Activated CD4-positive, alpha-beta T cell treated with anti-CD3 and anti-CD28 coated beads, Interleukin-2, amount 10 ng/mL, durations not matched to agents 7 days and 5 days (primary cell): ENCODE measurements at places on chromosomes 12 and 14. TPM values are rescaled to one million over a fixed set of nuclear protein-coding genes. Genes with fewer than 3 reads are reported as not detected.

DNA sequence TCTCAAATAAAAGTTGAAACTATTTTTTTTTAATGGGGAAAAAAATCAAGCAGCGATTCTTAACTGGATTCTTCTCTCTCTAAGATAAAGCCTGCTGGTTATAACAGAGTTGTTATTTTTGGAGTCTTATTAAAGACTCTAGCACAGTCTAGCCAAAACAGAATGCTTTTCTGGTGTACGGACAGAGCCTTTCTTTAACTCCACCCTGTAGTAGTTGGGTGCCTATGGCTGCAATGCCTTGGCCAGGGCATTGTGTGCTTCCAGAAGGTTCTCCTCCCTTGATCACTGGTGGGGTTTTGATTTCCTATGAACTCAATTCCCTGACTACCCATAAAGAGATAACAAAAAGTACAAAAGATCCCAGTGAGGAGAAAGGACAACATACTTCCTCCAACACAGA lies 35.7 kb upstream of the TC2N start:
- peaks cover 3% of the 10 kb centered on the region for H3K27me3 ChIP-seq
- no peaks in the 10 kb centered on the region for H3K36me3 ChIP-seq
- no peak overlapping the region for H3K4me3 ChIP-seq
- H3K4me1 ChIP-seq, result peaks cover 3% of the 10 kb centered on the region
- no peak for DNase-seq

DNA sequence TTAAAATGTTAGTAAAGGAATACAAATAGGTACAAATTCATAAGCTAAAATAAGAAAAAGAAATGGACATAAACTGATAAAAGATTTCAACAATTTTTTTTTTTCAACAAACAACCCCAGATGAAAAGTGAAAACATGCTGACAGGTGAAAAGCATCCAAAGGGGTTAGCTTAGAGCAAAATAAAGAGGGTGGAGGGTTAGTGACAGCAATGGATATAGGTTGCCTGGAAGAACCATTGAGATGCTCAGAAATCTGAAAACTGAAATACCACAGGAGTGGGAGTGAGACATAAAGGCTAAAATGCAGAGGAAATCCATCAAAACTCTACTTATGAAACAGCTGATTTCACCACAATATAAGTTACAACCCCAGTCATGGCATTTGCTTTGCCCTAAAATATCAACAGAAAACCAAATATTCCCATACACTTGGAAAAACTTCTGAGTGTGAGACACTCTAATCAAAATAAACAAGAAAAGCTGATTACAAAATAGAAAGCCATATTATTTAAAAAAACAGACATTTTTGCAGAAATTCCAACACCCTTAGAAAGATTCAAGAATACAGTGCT lies 136.3 kb upstream of the PLEKHG7 start:
- H3K27me3 ChIP-seq, result no peaks in the 10 kb centered on the region
- H3K27ac ChIP-seq, result peak overlapping the region; percentile 16
- no peak for DNase-seq

The SIX6 gene
- total RNA-seq, result not detected

The SLCO1C1 gene
- not detected for total RNA-seq

The IL31 gene
- not detected for total RNA-seq

DNA sequence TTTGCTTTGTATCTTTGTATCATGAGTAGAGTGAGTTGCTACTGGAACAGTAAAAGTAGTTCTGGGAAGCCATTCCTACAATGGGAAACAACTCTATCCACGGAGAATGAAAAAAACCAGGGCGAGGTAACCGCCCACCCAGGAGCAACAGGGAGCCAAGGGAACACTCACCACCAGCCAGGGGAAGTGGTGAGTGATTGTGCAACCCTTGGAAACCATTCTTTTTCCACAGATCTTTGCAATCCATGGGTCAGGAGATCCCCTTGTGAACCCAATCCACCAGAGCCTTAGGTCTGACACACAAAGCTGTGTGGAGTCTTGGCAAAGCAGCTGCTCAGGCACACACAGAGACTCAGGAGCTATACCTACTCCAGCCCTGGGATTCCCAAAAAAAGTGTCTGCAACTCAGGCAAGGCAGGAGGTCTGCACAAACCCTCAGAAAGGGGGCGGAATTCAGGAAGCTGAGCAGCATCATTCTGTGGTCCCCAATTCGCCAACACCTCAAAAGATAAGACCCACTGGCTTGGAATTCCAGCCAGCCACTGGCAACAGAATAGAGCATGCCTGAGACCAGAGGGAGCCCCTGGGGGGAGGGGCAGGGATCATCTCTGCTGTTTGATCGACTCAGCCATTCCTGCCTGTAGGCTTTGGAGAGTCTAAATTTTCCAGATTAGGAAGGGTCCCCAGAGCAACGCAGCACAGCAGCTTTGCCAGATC lies 52.1 kb upstream of the PPFIA2 start:
- H3K36me3 ChIP-seq, result no peaks in the 10 kb centered on the region
- H3K27me3 ChIP-seq, result peaks cover 14% of the 10 kb centered on the region
- H3K4me1 ChIP-seq, result peaks cover 12% of the 10 kb centered on the region
- H3K4me3 ChIP-seq, result no peak overlapping the region
- DNase-seq, result no peak

The LMNTD1 gene
- not detected for total RNA-seq

The GPR84 gene
- 0.33 TPM for total RNA-seq

DNA sequence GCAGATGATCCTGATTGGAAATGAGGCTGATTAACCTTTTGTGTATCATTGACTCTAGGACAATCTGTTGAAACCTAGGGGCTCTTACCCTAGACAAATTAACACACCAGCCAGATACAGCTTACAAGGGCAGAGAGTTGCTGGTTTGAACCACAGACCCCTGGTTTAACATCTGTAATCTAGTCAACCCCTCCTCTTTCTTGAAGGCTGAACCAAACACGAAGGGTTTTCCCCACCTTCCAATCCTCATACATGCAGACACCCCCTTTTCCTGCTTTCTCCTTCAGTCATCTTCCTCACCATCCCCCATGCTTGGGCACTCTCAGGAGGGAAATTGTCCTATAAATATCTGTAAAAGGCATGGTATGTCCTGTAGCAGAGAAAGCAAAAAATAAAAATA lies 126.0 kb upstream of the HIF1A start:
- peaks cover 4% of the 10 kb centered on the region for H3K27me3 ChIP-seq
- H3K36me3 ChIP-seq, result peaks cover 8% of the 10 kb centered on the region
- H3K4me3 ChIP-seq, result peak overlapping the region; percentile 28
- peaks cover 69% of the 10 kb centered on the region for H3K4me1 ChIP-seq
- H3K27ac ChIP-seq, result peak overlapping the region; percentile 86

GRCh38 chr14:93957333-93957710 lies 19.0 kb downstream of the ASB2 start:
- H3K4me1 ChIP-seq, result peaks cover 97% of the 10 kb centered on the region
- peak overlapping the region; percentile 89 for H3K27ac ChIP-seq
- DNase-seq, result no peak
- peaks cover 23% of the 10 kb centered on the region for H3K36me3 ChIP-seq
- peak overlapping the region; percentile 26 for H3K4me3 ChIP-seq

DNA sequence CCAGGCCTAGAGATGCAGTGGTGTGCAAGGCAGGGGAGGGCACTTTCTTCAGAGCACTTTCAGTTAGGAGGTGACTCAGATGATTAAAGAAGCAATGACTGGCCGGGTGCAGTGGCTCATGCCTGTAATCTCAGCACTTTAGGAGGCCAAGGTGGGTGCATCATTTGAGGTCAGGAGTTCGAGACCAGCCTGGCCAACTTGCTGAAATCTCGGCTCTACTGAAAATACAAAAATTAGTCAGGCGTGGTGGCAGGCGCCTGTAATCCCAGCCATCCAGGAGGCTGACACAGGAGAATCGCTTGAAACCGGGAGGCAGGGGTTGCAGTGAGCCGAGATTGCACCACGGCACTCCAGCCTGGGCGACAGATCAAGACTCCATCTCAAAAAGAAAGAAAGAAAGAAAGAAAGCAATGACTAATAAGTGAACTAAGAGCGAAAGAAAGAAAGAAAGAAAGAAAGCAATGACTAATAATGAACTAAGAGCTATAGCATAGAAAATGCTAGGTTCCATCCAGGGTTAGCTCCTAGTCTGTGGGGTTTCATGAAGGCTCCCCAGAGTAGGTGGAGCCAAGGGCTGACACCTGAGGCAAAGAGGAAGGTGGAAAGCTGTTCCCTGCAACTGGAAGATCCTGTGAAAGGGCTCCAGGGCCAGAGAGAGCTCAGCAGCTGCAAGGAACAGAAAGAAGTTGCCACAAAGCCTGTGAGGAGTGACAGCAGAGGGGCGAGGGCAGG lies 334.5 kb downstream of the CACNA1C start:
- H3K27me3 ChIP-seq, result peaks cover 4% of the 10 kb centered on the region
- no peak for DNase-seq
- H3K27ac ChIP-seq, result no peak overlapping the region
- no peak overlapping the region for H3K4me3 ChIP-seq

The ADAM20 gene
- 0.15 TPM for total RNA-seq

The FGF6 gene
- total RNA-seq, result not detected

The YEATS4 gene
- total RNA-seq, result 48.1 TPM

DNA sequence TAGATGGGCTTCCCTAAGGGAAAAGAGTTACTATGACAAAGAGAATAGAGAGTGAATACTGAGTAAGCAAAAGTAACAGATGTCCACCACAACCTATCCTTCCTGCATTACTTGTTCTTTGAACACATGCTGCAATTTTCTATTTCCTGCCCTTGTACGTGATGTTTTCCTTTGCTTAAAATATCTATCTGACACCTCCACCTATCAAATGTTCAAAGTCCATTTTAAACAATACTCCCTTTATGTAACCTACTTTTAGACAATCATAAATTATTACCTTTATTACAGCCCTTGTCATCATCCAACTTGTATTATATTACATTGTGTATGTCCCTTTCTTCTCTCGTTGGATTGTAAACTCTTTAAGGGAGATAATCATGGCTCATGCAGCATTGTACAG lies 147.2 kb upstream of the DYRK2 start:
- H3K4me1 ChIP-seq, result peaks cover 12% of the 10 kb centered on the region
- H3K27me3 ChIP-seq, result no peaks in the 10 kb centered on the region
- H3K4me3 ChIP-seq, result no peak overlapping the region
- no peaks in the 10 kb centered on the region for H3K36me3 ChIP-seq
- DNase-seq, result no peak

DNA sequence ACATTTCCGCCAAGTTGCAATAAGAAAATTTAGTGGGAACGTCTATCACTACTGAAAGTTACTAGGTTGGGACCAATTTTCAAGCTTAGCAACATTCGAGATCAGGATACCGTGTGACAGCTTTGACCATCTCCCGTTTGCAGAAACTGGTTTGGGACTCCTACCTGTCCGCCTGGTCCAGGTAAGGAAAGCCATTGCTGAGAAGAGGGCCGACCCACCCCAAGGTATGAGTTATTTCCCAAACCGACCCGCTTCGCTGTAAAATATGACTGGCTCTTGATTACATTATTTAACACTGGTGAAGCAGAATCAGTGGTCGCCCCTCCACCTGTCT lies 271 bp downstream of the DNAI7 start:
- no peaks in the 10 kb centered on the region for H3K27me3 ChIP-seq
- peaks cover 1% of the 10 kb centered on the region for H3K36me3 ChIP-seq
- peaks cover 28% of the 10 kb centered on the region for H3K4me1 ChIP-seq
- no peak for DNase-seq

- H3K27ac ChIP-seq, result no peak overlapping the region
- H3K36me3 ChIP-seq, result peaks cover 6% of the 10 kb centered on the region
- H3K4me1 ChIP-seq, result peaks cover 9% of the 10 kb centered on the region
- no peak for DNase-seq
- no peaks in the 10 kb centered on the region for H3K27me3 ChIP-seq
- no peak overlapping the region for H3K4me3 ChIP-seq
These were observed 37.4 kb downstream of the PHLDA1 start for GRCh38 chr12:75994069-75994740.

The VWF gene
- total RNA-seq, result not detected

The AKAP3 gene
- 2.6 TPM for total RNA-seq

GRCh38 chr14:93333631-93334103 lies 831 bp upstream of the BTBD7 start:
- H3K36me3 ChIP-seq, result no peaks in the 10 kb centered on the region
- no peaks in the 10 kb centered on the region for H3K27me3 ChIP-seq
- no peak for DNase-seq
- H3K27ac ChIP-seq, result peak overlapping the region; percentile 86
- H3K4me3 ChIP-seq, result peak overlapping the region; percentile 91

The PPP4R4 gene
- 3.7 TPM for total RNA-seq

- H3K36me3 ChIP-seq, result no peaks in the 10 kb centered on the region
- DNase-seq, result peak; percentile 31
- H3K27ac ChIP-seq, result no peak overlapping the region
- H3K27me3 ChIP-seq, result peaks cover 2% of the 10 kb centered on the region
- H3K4me1 ChIP-seq, result peaks cover 19% of the 10 kb centered on the region
- H3K4me3 ChIP-seq, result no peak overlapping the region
These were observed 2.3 kb downstream of the ANKRD9 start for GRCh38 chr14:102507081-102507856.

DNA sequence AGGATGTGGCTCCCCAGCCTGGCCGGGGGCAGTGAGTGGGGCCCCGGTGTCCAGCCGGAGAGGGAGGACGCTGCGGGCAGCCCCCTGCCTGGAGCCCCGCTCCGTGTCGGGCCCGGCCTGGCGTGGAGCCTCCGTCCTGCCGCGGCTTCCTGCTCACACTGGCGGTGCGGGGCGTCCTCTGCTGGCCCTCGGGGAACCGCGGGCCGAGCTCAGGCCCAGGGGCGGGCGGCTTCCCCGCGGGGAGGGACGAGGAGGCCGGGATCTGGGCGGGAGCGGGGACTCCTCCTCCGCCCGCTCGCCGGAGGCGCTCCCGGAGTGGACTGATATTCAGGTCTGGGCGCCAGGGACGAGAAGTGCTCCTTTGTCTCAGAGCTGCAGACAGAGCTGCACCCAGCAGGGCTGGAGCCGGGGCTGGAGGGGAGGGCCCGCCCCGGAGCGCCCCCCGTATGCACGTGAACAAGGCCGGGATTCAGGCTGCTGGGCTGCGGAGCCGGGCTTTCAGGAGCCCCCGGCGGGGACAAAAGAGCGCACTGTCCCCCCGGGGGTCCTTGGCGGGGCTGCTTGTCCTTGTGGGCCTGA lies 2.2 kb downstream of the MMP17 start:
- H3K4me1 ChIP-seq, result peaks cover 13% of the 10 kb centered on the region
- peak; percentile 31 for DNase-seq
- H3K4me3 ChIP-seq, result no peak overlapping the region
- peaks cover 46% of the 10 kb centered on the region for H3K27me3 ChIP-seq
- no peak overlapping the region for H3K27ac ChIP-seq
- no peaks in the 10 kb centered on the region for H3K36me3 ChIP-seq

GRCh38 chr12:53603196-53603595 lies 23.0 kb downstream of the ATF7 start:
- H3K27ac ChIP-seq, result no peak overlapping the region
- H3K4me3 ChIP-seq, result no peak overlapping the region
- H3K4me1 ChIP-seq, result peaks cover 22% of the 10 kb centered on the region

The MLXIP gene
- total RNA-seq, result 45.7 TPM

GRCh38 chr12:62903151-62903550 lies 31.8 kb downstream of the PPM1H start:
- no peak overlapping the region for H3K27ac ChIP-seq
- DNase-seq, result no peak
- H3K27me3 ChIP-seq, result peaks cover 11% of the 10 kb centered on the region
- no peaks in the 10 kb centered on the region for H3K4me1 ChIP-seq

The IGFBP6 gene
- total RNA-seq, result not detected

- no peaks in the 10 kb centered on the region for H3K4me1 ChIP-seq
- no peak overlapping the region for H3K4me3 ChIP-seq
- no peak overlapping the region for H3K27ac ChIP-seq
- no peaks in the 10 kb centered on the region for H3K36me3 ChIP-seq
- no peak for DNase-seq
- peaks cover 14% of the 10 kb centered on the region for H3K27me3 ChIP-seq
These were observed 70.0 kb upstream of the GALNT9 start for GRCh38 chr12:132399092-132400010.
